Daoy (cell line): ENCODE measurements at places on chromosomes 13 and 19. TPM values are rescaled to one million over a fixed set of nuclear protein-coding genes. Genes with fewer than 3 reads are reported as not detected.

- DNase-seq, result no peak
Observed at GRCh38 chr13:40758811-40759210, 12.2 kb downstream of the MRPS31 start.

GRCh38 chr13:71338070-71338469, 528.9 kb downstream of the DACH1 start:
- DNase-seq, result no peak

GRCh38 chr19:29371251-29372090, 154.3 kb upstream of the VSTM2B start:
- DNase-seq, result no peak

- no peak for DNase-seq
Observed at GRCh38 chr19:46492841-46493235, 2.8 kb downstream of the PNMA8B start.

- DNase-seq, result no peak
Observed at GRCh38 chr19:1931445-1931844, 9.5 kb upstream of the CSNK1G2 start.

DNA sequence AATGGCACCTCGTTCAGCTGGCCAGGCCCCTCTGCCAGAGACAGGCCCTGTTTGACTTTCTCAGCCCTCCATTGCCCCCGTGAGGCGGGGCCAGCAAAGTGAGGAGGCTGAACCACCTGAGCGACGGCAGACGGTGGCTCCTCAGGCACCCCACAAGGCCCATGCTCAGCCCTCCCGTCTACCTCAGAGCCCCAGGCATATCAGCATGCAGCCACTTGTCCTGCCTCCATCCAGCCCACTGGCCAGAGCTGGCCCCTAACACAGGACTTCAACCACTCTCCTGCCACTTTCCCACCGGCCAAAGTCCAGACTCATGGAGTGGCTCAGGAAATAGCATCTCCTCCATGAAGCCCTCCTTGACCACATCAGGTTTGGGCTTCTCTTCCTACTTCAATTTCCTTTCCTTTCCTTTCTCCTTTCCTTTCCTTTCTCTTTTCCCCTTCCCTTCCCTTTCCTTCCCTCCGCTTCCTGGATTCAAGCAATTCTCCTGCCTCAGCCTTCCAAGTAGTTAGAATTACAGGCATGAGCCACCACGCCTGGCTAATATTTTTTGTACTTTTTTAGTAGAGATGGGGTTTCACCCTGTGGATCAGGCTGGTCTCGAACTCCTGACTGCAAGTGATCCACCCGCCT, 9.3 kb downstream of the SLC7A10 start:
- DNase-seq, result no peak

DNA sequence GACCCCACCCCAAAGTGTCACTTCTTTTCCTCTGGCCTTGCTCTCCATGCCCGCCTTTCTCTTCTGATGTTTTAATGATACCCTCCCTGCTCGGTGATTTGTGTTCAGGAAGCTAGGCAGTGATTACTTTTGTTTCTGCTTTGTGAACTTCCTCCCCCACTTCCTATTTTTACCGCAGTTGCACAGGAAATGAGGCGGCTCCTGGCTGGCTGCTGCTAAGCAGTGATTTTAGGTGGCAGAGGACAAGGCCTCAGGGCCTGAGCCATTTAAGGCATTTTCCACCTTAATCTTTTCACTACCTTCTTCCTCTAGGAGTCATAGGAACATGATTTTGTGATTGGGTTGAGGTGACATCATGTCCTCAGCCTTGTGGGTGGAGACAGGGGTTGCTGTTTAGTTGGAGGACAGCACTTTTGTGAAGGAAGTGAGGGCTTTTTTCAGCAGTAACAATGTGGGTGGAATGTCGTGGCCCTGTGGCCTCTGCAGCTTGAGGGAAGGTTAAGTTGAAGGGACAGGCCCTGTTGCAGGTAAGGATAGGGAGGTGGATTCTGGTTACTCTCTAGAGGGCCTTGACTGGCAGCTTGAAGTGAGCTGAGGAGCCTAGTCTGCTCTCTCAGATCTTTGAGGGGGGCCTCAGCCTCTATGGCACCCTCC, 15.7 kb downstream of the GARRE1 start:
- DNase-seq, result peak; percentile 85

DNA sequence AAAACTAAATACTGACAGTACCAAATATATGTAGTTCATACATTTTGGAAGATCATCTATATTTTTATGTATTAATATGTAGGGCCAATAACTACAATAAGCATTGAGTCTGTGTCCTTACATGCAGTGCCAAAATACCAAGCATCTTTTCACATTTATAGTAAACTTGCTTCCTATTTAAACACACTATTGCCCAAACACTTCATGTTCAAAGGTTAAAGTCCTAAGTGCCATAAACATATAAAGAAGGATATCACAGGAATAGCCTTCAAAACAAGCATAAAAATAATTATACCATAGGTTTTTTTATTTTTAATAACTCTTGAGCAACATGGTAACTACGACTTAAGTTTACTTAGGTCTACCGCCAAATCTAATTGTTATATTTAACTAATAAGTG, 27.1 kb downstream of the EXOSC8 start:
- no peak for DNase-seq

GRCh38 chr19:53872762-53873161, 5.1 kb downstream of the MYADM start:
- no peak for DNase-seq

GRCh38 chr13:31485651-31486051, 253.7 kb upstream of the RXFP2 start:
- DNase-seq, result no peak

GRCh38 chr13:20672772-20673171, 30.7 kb upstream of the IL17D start:
- DNase-seq, result no peak

DNA sequence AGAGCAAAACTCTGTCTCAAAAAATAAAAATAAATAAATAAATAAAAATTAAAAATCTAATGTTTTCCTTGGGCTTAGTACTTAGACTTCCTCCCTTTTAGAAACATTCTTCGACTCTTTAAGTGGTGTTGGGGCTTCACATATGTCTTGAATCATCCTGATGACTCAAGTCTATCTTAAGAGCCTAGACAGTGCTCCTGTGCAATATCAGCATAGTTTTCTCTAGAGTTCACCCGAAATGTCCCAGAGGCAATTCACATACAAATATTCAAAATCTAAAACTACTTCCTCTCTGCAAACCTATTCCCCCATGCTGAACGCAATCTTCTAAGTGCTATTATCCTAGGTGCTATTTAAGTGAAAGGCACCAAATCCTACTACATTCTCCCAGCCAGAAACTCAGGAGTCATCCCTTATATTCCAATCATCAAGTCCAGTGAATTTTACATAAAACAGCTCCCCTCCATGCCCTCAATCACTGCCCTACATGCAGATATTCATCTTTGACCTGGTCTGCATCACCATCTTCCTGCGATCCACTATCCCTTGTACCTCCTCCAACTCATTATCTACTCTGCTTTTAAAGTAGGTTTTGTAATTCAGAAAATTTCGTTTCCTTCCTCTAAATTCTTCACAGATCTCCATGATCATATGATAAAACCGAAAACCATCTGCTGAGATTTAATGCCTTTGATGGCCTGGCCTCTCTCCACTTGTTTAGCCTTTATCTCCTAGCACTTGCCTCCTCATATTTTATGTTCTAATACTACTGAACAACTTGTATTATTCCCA, 102.7 kb downstream of the ELF1 start:
- no peak for DNase-seq

- peak; percentile 84 for DNase-seq
Observed at GRCh38 chr19:14517840-14518505, at the start of gene DNAJB1. DNAJB1 (minus strand) TSS chr19:14518397; CDS start chr19:14518349, 48 bp downstream.

DNA sequence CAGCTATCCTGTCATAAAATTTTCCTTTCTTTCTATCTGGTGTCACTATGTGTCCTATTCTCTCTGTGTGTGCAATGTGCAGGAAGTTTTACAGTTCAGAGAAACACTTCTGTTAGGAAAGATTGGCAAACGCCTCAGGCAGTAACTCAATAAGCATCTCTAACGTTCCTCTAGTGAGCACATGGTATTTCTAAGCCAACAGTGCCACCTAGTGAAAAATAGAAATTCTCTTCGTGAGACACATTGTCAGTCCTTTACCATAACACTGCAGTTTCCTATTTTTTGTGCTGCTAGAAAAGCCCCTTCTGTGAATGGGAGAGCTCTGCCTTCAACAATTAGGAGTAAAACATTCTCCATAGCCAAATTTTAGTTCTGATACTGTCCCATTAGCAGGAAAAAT, 50.7 kb downstream of the ZNF723 start:
- DNase-seq, result peak; percentile 4

DNA sequence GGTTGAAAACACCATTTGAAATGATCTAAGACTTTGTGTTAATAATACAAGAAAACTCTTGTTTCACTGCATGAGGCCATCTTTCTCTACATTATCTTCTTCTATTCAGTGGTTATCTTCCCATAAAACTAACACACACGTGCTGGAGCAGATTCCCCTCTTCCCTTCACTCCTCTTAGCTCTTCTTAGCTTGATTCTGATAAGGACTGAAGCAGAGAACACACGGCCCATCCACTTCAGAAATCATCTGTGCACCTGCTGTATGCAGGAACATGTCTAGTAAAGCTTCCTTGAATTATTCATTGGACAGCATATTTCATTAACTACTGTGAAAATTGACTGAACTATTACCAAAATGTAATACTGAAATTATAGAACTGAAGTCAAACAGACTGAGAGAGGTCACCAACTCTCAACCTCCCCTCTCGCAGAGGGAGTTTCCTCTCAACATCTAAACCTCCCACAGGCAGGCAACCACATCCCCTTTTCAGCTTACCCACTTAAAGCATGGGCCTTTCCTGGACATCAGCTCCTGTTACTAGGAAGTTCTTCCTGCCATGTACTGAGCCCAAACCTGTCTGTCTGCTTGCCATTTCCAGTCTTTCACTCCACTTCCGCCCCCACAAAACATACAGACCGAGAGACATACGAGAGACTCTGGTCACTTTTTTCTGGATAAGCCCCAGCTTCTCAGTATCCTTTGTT, 113.9 kb downstream of the CRYL1 start:
- no peak for DNase-seq

DNA sequence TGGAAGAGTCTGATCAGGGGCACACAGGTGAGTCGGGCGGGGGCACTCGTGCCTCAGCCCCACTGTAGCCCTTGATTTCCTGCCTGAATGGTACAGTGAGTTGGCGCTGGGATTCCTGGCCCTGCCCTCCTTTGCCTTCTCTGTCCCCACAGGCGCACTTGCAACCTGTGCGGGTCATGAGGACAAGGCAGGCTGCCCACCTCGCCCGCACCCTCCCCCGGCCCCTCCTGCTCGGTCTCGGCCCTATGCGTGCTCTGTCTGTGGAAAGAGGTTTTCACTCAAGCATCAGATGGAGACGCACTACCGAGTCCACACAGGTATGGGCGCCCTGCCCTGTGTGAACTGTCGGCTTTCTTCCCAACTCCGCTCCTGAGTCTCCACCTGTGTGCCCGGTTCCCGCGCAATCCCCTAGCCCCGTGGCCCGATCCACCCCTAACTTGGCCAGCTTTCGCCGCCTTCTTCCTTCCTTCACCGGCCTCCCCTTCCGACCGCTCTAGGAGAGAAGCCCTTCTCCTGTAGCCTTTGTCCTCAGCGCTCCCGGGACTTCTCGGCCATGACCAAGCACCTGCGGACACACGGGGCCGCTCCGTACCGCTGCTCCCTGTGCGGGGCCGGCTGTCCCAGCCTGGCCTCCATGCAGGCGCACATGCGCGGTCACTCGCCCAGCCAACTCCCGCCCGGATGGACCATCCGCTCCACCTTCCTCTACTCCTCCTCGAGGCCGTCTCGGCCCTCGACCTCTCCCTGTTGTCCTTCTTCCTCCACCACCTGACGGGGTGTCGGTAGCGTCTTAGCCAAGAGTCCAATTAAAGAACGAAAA, 1.6 kb upstream of the KMT2B start:
- DNase-seq, result peak; percentile 67

DNA sequence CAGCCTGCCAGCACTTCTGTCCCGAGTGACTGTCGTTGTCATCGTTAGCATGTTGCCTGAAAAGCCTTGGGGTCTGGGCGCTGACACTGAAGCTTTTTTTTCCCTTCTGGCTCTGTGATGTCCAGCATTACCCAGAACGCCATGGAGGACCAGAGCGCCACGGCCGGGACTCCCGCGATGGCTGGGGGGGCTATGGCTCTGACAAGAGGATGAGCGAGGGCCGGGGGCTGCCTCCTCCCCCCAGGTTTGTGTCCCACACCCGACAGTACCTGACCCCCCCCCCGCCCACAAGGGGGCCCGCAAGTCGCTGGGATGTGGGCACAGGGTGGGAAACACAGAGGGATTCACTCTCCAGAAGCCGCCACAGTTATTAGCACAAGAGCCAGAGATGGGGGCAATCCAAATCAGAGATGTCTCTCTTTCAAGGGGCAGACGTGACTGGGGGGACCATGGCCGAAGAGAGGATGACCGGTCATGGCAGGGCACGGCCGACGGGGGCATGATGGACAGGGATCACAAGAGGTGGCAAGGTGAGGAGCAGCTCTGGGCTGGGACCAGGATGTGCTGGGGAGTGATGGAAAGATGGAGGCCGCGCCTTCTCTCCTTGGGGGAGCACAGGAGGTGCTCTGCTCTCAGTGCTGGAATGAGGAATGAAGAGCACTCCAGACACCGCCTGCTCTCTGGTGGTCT, 13.2 kb downstream of the MICOS13 start:
- no peak for DNase-seq

GRCh38 chr13:111907341-111907880, 159.5 kb upstream of the SOX1 start:
- DNase-seq, result no peak

GRCh38 chr19:1634242-1634937, 18.0 kb downstream of the TCF3 start:
- DNase-seq, result no peak

DNA sequence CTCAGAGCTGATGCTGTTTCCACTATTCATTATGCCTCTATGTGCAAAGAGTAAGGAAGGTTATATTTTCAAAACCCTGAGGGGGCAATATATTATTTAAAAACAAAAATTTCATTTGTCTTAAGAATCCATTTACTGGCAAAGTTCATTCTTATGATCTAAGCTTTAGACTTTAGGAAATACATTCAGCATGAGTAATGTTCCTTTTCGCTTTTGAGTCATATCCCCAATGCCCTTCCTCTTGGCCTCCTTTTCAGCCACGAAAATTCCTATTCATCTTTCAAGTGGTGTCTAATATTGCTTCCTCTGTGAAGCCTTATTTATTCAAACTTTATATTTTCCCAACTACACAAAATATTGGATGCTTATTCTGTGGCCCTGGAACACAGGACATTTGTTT, 1317.0 kb downstream of the PCDH9 start:
- DNase-seq, result no peak

GRCh38 chr13:101289764-101290163, 126.5 kb downstream of the NALCN start:
- DNase-seq, result peak; percentile 33

The NLRP4 gene
- 0.60 and 0.80 TPM in 2 replicates for total RNA-seq

The KLK4 gene
- total RNA-seq, result not detected in 2 replicates

The IPO5 gene
- total RNA-seq, result 110 and 114 TPM in 2 replicates

The DHPS gene
- total RNA-seq, result 105 and 132 TPM in 2 replicates

The RGL3 gene
- not detected in 2 replicates for total RNA-seq

The TRPM4 gene
- 2.1 and 31.7 TPM in 2 replicates for total RNA-seq

The SELENOV gene
- total RNA-seq, result 0.57 and 6.3 TPM in 2 replicates

The KLK8 gene
- total RNA-seq, result not detected in 2 replicates

The F10 gene
- total RNA-seq, result not detected in 2 replicates

The ZNF225 gene
- total RNA-seq, result 4.1 and 4.9 TPM in 2 replicates

The IGLON5 gene
- total RNA-seq, result 0.24 TPM in 1 of 2 replicates, not detected in the other
